ENCODE measurements at places on chromosomes 1 and 21.

GRCh38 chr1:47238935-47239592, 7.0 kb upstream of the TAL1 start:
- no peak for DNase-seq

DNA sequence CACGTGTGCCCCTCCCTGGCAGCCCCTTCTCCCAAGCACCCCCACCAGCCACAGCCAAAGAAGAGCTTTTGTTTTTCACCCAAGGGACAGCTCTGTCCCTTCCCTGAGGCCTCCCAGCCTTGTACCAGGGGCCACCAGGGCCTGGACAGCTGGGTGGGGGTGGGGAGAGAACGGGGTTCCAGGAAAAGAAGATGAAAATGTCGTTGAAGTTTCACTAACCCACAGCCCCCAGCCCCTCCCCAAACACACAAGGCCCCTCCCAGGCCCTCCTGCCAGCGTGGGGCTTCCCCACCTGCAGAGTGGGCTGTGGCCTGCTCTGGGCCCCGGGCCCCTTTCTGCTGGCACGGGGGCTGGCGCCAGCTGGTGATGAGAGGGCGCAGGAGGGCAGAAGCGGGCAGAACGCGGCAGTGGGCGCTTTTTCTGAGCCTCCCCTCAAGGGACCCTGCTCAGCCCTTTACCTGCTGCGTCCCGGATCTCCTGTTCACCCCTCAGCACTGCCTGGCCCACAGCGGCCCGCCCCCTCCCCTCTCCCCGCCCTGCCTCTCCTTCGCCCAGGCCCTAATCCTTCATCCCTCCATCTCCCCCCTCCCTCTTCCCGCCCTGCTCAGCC, 5.5 kb upstream of the ANKRD65 start:
- no peak for DNase-seq

DNA sequence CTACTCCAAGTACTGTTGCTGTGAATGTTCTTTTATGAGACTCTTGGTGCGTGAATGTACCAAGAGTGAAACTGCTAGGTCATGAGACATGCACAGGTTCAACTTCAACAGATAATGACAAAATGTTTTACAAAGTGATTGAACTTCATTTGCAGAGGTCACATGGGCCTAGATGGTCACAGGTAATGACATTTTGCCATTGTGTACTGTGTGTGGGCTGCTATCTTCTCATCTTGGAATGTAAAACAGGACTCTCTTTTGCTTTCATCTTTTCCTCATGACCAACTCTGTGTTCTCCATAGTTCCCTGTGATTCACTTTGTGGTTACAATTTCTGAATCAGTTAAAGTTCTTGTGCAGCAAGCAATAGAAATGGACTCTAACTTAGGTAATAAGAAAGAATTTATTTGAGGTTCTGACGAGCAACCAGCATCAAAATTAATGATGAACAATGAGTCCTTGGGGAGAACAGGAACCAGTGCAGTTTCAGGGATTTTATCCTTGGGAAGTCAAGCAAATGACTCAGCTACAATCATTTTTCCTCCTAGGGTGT, 16.2 kb upstream of the TSNAX start:
- no peak for DNase-seq

- no peak for DNase-seq
These were observed 37.3 kb downstream of the ATF3 start for GRCh38 chr1:212645546-212646543.

- no peak for DNase-seq
These were observed 13.0 kb downstream of the VANGL1 start for GRCh38 chr1:115654663-115655305.

DNA sequence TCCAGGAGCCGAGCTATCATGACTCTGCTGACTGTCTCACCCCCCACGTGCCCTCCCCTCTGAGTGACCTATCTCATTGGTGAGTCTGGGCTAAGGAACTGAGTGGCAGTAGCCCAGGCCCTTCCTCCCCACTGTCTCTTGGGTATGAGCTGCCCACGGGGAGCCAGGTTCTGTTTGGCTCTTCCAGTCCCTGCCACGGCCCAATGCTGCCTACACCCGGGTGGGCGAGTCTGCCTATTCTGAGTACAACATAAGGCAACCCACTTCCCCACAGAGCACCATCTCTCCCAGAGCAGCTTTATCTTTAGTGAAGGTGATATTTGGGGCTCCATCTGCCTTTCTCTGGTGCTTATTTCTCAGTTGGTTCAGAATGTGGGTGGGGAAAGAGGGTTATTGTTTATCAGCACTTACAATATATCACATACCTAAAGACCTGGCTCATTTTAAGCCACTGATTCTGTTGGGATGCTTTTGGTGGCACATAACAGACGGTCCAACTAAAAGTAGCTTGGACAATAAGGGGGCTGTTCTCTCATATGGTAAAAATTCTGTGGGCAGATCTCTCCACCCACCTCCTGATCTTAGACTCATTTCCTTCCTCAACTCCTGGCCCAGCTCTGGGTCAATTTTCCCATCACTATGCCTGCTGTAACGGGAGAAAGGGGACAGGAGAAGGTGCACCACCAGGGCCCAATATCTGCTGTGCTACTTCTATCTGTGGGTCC, 27.7 kb upstream of the VWA5B1 start:
- DNase-seq, result no peak

DNA sequence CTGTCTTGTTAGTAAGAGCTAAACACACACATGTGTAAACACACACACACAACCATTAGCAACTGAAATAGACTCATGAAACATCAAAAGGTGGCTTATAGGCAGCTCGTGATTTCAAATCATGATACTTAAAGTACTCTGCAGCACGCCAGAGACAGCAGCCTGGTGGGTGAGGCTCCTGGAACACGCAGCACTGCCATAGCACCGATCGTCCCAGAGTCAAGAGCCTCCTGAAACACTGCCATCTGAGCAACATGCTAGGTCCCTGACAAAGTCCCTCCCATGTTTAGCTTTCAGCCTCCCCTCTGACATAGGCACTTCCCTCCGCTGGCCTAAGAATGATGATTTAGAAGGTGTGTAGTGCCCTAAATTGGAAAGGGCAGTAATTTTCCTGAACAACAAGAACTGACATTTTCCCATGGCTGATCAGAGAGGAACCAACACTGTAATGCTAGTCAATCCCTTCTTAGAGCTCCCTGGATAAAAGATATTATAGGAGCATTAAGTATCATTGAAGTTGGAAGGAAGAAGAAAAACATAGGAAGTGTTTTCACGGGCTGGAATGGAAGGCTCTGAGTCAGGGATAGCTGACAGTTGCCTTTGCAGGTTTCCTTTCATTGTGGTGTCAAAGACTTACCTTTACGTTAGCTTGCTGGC, 14.1 kb upstream of the DPT start:
- DNase-seq, result no peak

DNA sequence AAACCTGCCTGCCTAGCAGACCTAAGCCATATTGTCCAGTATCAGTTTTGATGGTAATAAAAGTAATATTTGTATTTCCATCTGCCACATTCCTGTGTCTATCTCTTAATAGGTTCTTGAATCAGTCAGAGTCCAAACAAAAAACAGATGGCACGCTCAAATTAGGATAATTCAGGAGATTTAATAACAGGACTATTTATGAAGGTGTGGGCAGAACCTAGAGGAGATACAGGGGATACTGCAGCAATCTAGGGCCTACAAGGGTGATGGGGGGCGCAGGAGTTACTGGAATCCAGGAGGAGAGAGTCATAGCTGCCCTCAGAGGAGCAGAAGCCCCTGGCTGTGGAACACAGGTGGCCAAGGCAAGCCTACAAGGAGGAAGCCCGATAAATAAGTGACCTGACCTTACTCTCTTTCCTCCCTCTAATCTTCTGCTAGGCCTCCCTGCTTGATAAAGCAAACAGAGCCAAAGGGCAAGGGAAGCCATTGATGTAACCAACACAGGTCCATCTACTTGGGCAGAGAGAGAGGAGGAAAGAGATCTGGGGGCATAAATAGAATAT, 11.9 kb upstream of the HYI start:
- DNase-seq, result no peak

DNA sequence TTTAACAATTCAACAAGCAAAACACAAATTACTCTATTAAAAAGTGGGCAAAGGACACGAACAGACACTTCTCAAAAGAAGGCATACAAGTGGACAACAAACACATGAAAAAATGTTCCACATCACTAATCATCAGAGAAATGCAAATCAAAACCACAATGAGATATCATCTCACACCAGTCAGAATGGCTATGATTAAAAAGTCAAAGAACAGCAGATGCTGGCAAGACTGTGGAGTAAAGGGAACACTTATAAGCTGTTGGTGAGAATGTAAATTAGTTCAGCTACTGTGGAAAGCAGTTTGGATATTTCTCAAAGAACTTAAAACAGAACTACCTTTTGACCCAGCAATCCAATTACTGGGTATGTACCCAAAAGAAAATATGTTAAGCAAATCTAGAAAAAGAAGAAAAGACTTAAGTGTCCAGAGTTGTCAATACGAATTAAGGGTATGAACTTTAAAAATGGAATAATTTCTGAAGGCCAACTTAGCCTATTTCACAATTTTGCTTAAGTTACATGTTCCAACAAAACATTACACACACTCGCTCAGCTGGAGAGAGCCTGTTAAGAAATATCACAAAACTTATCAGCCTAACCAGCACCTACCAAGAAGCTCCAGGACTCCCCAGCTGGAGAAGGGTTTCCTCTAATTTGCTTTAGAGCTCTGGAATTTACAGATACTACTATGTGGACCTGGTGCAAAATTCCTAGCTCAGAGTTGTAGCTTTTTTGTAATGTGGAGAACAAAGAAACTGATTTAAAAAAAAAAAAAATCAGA, 232.1 kb downstream of the DUSP10 start:
- DNase-seq, result no peak

DNA sequence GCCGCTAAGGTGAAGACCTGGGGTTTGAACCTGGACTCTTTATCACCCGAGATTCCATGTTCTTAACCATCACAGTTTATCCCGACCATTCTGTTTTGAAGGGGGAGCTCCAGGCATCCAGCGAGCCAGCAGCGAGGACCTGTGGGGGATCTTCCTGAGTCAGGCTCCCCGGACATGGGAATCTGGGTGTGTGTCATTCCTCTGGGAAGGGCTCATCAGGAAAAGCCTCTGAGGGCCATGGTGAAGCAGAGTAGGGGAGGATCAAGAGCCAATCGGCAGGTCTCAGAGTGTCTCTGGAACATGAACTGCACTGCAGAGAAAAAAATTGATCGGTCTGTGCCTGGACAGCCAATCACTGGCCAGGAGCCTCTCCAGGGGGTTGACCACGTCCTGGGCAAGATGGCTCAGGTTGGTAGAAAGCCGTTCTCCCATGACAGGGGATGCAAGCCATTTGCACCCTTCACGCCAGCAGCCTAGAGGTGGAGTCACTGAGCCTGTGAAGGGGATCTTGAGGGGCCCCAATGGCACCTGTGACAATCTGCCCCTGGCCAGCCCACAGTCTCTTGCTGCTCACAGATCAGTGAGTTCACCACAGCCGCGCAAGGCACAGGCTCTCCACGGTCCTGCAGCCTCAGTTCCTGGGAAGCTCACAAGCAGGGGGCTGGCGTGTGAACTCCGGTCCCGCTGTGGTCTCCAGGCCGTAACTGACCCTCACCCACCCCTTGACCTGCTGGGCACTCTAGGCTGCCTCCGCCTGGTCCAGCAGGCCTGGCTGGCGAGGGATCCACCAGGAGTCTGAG, 20.4 kb upstream of the ACTRT2 start:
- DNase-seq, result no peak

- no peak for DNase-seq
These were observed 17.8 kb upstream of the SLAMF6 start for GRCh38 chr1:160540859-160541233.

DNA sequence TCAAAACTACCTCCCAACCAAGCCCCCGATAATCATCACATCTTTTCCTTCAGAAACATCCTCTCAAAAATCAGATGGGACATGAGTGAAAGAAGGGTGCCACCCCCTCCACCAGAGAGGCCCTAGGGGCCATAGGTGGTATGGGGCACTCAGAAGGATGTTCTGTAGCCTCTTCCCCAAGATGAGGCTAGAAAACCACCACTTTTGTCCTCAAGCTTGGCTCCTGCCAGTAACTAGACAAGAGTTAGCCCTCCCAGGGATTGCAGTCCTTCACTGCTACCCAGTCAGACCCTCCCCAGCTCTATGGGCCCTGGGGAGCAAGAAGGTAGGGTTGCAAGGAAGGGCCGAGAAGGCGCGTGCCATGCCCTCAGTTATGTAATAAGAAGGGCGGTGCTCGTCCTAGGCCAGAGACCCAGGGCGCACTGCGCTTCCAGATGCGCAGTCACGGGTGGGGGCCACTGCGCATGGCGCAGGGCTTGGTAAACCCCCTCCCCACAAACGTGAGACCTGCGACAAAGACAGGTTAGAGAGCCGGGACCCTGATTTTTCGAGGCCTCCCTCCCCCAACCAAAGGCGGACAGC, 69.7 kb downstream of the CD46 start:
- no peak for DNase-seq

DNA sequence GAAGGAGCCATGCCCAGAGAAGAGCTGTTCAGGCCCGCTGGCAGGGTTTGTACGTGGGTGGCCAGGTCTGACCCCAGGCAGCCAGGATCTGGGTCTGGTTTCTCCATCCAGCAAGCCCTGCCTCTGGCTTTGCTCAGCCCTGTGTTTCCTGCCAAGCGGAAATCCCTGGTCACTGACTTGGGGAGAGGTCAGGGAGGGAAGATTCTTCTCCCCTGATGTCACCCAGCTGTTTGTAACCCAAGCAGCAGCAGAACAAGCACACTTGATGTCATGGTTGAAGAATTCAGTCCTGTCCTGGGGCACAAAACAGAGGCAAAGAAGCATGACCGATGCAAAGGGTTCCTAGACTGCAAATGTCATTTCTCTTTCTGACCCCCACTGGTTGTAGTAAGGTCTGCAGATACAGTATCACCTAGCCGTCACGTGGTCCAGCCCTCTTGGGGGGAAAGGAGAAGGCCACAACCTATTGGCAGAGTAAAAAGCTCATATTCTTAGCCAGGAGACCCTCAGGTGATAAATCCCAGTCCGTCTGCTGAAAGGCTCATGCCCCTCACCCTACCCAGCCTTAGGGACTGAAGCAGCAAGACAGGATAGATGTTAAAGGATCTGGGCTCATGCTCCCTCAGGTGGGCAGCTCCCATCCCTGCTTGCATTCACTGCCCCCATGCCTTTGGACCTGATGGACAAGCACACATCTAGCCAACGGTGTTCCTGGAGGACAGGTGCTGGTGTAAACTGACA, 120.9 kb downstream of the SYT2 start:
- DNase-seq, result no peak

GRCh38 chr1:25524568-25525360, 18.6 kb upstream of the LDLRAP1 start:
- DNase-seq, result no peak

- DNase-seq, result no peak
These were observed 417.3 kb downstream of the USH2A start for GRCh38 chr1:216005916-216006315.

Data from T follicular helper cell (primary cell).